Omental fat pad (tissue), 4 donors: ENCODE measurements at places on chromosomes 7 and 10. TPM values are rescaled to one million over a fixed set of nuclear protein-coding genes. Genes with fewer than 3 reads are reported as not detected.

The OPN1SW gene
- not detected for total RNA-seq

The RSPH10B2 gene
- total RNA-seq = not detected

The FFAR4 gene
- total RNA-seq = 2.5 TPM

The NPY4R gene
- 0.24 TPM for total RNA-seq

The SH2D4B gene
- total RNA-seq = not detected

The RNF32 gene
- total RNA-seq = 1.9 TPM

The TDRD1 gene
- total RNA-seq = 0.46 TPM

The FMC1 gene
- total RNA-seq = 23.6 TPM

The OR2A7 gene
- 4.5 TPM for total RNA-seq

- DNase-seq = no peak
Observed at GRCh38 chr10:67923551-67923950, 39.1 kb downstream of the SIRT1 start.

DNA sequence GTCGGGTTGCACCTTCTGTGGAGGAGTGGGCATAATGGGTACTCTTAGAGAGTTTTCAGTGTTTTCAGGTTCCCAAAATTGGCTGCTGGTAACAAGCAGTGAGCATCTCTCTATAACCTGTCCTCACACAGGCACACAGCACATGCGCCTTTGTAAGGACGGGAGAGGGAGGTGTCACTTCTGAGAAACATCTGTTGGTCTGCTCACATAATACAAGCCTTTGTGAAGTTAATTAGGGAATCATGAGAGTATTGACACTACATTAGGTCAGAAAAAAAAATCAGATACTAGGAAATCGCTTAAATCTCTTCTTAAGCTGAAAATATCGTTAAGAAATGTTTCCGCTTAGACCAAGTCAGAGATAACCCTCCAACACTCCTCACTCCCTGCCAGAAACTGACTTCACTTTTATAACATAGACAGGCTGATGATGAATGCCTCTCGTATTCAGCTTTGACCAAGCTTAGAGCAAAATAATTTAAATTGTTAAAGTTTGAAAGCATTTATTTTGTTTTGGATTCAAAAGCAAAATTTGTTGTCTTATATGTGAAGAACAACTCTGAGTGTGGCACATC, 769.7 kb downstream of the TNS3 start:
- no peak for DNase-seq

DNA sequence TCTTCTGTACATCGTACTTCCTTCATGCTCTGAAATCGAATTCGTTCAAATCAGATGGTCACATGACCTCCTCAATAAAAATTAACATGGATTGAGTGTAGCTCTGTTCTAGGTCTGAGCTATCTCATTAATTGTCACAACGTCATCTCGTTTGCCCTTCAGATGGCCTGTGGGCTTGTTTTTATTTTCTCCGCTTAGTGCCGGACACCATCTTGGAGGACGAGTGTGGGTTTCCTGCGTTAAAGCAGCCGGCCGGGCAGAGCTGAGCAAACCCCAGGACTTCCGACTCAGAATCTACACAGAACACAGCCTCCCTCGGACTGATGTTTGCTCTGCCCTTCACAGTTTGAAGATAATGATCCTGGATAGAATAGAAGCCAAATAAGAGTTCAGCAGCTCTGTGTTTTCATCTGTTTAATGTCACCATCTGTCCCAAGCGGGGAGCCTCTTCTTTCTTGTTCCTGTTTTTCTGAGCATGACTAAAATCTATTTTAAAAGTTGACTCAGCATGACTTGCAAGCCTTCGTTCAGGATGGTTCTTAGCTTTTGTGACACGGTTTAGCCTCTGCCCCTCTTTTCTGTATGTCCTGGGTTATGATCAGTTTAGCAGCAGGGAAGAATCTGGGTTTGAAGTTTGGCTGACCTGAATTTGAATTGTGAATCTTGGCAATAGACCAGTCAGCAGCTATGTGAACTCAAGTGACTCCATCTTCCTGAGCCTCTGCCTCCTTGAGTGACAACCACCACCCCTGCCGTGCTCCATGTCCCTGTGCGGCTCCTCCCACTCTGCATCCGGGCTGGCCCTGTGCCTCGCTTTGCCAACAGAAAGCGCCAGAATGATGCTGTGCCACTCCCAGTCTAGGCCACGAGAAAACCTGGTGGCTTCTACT, 30.6 kb upstream of the GALNTL5 start:
- DNase-seq = no peak

DNA sequence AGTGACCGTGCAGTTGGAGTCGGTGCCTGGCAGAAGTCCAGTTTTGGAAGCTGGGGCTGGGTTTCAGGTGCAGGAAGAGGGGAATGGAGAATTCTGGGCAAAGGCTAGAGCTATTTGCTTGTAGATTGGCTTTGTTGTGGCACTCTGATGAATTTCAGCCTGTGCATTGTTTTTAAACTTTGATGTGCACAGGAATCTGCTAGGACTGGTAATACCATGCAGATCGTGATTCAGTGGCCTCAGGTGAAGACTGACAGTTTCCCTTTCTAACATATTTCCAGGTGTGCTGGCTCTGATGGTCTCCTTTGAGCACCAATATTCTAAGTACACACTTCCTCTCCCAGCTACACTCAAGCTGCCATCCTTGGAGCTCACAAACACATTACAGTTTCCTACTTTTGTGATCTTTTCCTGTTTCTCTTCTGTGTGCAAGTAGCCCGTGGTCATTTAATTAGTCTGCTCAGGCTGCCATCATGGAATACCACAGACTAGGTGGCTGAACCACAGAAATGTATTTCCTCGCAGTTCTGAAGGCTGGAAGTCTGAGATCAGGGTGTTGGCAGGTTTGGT, 55.6 kb downstream of the NOC3L start:
- DNase-seq = no peak

GRCh38 chr10:30806850-30807249, 177.3 kb upstream of the LYZL2 start:
- no peak for DNase-seq

DNA sequence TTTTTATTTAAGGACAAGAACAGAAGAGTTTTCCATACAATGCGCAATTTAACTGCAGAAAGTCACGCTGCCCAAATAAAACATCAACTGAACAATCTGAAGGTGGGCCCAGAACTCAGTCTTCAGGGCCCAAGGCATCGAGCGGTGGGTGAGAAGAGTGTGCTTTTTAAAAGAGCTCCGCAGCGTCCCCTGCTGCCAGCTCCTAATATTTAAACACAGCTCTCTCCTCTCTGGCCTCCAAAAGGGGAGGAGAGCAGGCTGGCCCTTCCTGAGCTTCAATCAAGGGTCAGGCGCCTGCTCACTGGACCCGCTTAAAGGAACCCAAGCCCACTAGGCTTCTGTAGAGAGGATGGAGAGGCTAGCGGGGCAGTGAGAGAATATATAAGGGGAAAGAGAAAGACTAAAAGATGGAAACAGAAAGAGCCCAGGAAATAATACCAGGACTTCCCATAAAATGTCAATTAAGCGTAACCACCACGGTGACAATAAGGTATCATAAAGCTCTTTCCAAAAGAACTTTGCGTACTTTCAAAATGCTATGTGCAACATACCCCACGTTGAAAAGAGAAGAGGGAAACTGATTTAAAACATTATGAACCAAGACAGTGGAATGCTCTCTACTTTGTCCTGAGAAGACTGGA, 2.8 kb downstream of the FAM53B start:
- peak; percentile 84 for DNase-seq

- DNase-seq = no peak
Observed at GRCh38 chr10:109947111-109947920, 24.0 kb upstream of the XPNPEP1 start.

- no peak for DNase-seq
Observed at GRCh38 chr7:41045556-41046123, 657.2 kb downstream of the INHBA start.

DNA sequence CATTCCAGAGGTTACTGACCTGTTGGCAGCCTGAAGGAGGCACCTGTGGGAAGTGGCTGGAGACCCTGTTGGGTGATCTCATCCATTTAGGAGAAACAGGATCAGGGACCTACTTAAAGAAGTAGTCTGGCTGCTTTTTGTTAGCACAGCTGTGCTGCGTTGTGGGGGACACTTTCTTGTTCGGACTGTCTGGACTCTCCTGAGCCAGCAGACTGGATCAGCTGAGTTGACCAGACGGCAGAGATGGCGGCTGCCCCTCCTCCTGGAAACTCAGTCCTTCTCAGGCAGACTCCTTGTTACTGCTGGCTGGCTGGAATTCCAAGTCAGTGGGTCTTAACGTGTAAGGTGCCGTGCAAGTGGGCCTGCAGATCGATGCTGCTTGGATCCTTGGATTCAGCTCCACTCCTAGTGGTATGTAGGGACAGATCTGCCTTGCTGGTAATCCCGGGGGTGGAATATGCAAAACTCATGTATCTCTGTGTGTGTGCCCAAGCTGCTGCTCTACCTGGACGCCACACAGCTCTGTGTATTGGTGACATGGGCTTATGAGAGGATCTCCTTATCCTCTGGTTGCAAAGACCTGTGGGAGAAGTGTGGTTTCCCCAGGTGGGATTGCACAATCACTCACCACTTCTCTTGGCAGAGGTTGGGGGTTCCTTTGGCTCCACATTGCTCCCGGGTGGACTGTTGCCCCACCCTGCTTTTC, 87.3 kb downstream of the CCSER2 start:
- no peak for DNase-seq

GRCh38 chr10:88840881-88841280, 10.8 kb downstream of the ANKRD22 start:
- DNase-seq = no peak

- no peak for DNase-seq
Observed at GRCh38 chr10:114009281-114009996, 34.2 kb upstream of the ADRB1 start.

GRCh38 chr7:567305-567883, 47.7 kb upstream of the PDGFA start:
- no peak for DNase-seq

DNA sequence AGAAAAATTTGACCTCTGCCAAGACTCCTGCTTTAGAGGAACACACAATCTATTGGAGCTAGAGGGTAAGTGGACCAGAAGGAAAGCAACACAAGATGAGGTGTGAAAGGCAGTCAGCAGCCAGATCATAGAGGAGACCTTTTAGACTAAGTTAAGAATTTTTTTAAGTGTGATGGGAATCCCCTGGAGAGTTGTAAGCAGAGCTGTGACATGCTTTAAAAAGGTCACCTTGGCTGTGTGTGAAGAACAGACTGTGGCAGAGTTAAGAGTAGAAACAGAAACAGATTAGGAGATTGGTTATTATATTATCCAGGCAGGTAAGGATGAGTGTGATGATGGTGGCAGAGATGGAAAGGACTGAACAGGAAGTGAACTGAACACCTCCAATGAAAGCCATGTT, 23.5 kb downstream of the CPEB3 start:
- DNase-seq = no peak

DNA sequence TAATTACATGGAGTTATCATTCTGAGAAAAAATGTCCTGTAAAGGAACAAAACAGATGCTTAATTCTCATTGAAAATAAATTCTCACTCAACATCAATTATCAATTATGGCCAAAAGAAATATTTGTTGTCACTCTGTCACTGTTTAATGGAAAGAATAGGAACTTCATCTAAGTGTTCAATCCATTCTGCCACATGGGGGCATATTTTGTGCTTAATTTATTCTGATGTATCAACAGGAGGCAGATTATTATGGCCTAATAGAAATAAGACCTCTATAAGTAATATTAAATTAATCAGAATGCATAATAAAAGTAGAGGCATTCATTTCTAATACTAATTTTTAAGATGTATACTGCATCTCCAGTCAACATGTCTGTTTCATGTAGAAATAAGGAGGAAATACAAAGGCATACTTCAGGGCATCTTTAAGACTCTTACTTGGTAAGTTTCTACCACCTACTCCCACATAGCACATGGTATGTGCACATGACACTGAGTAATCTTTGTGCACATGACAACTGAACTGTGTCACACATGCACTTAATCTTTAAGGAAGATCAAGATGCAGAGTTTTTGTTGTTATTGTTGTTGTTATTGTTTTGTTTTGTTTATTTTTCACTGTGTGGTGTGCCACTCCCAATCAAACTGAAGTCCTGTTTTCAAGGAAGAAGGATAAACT, 420.4 kb upstream of the SEMA3A start:
- no peak for DNase-seq

DNA sequence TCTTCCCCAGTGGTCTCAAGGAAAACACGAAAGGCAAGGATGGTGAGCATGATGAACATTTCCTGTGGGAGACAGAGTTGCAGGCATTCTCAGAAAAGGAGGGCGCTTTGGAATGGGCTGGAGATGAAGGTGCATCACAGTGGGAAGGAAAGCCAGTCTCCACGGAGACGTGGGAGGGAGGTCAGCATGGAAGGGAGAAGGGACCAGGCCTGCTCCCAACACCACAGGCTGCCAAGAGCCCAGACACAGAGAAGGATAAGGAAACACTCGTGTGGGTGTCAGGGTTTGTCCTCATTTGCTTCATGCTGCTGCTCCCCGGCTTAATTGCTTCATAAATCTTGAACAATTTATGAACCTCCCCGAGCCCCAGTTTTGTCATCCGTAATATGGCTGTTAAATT, 231.5 kb upstream of the ZNF32 start:
- DNase-seq = no peak

GRCh38 chr10:12874501-12874900, 127.0 kb downstream of the CCDC3 start:
- DNase-seq = no peak

GRCh38 chr7:51006483-51007235, 224.0 kb upstream of the GRB10 start:
- no peak for DNase-seq

DNA sequence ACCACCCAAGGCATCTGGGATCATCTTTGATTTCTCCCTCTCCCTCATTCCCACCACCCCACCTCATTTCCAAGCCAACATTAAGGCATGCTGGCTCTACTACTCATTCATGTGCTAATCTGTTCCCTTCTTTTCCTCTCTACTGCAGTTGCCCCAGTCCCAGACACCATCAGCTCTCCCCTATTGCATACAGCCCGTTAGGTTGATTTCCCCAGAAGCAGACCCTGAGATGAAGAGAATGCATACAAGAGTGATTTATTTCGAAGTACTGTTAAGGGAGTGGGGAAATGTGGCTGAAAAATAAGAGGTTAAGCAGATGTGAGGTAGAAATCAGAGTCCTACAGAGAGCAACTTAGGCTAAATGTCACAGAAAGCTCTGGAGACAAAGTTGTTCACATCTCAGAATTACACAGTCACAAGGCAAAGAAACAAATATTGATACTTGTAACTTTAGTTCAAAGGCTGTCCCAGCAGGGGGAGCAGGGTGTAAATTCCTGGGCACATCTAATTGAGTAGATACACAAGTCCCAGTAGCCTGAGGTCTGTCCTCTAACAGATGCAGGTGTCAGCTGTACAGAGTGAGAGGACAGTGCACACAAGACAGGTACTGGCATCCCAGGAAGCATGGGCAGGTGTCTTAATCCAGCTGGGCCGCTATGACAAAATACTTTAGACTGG, 20.9 kb downstream of the AKR1D1 start:
- DNase-seq = no peak

GRCh38 chr10:103812004-103812403, 43.4 kb downstream of the SH3PXD2A start:
- no peak for DNase-seq

DNA sequence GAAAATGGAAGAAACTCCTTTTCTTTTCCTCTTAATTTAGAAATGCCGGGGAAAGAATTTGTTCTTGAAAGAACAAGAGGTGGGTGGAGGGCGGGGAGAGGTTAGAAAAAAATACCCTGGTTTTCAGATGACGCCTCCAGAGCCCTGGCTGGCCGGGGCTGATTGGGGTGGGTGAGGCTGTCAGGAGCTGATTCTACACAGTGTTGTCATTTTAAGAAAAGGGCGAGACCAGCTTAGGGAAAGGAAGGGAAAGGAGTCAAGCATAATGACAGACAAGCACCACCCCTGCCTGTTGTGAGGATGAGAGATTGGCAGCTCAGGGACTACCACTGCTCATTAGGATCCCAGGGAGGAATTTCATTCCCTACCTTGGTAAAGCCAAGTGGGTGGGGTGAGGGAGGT, 9.9 kb upstream of the FAM180A start:
- no peak for DNase-seq
